ENCODE measurements at places on chromosomes 1 and 21.

- no peak for DNase-seq
These were observed 17.3 kb upstream of the ZNF678 start for GRCh38 chr1:227546059-227546458.

GRCh38 chr1:115365738-115366137 lies 27.7 kb upstream of the NGF start:
- no peak for DNase-seq

GRCh38 chr1:181548497-181548896 lies 65.2 kb downstream of the CACNA1E start:
- no peak for DNase-seq

GRCh38 chr1:243550276-243550675 lies 294.4 kb downstream of the SDCCAG8 start:
- DNase-seq = no peak

DNA sequence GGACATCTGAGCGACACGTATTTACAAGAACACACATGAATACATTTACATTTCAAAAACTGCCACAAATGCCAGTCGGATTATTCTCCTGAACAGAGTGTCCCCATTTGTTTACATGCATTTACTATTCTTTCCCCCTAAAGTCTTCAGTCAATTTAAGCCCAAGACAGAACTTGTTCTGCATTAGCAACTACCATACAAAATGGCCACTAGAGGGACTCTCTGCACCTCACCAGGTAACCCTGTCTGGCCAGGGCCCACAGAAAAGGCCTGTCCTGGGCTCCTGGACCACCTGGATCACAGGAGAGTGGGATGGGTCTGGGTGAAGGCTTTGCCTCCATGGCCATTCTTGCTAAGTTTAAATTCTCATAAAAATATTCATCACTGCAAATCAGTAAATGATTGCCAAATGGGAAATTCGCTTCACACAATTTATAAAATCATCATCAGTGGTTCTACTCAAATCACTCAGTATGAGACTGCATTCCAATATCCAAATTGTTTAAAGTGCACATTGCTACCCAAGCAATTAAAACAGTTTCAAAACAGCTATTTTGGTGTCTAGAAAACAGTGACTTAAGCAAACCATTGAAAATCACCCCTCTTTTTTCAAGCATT lies 12.5 kb upstream of the GUCA2A start:
- DNase-seq = no peak

DNA sequence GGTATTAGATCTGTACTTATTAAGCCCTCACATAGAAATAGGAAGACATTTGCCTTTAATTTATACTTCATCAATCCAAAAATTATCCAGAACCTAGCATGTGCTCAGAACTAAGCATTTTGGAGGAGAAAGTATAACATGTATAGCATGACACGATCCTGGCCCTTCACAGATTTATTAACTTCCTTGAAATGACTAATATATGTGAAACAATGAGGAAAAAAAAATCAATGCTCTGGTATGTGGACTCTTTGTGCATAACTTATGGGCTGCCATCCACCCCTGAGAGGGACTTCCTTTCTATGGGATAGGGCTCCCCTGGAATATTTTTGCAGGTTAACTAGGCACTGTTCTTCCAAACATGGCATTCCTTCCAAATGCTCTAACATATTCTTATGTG lies 36.6 kb downstream of the CCDC185 start:
- no peak for DNase-seq

DNA sequence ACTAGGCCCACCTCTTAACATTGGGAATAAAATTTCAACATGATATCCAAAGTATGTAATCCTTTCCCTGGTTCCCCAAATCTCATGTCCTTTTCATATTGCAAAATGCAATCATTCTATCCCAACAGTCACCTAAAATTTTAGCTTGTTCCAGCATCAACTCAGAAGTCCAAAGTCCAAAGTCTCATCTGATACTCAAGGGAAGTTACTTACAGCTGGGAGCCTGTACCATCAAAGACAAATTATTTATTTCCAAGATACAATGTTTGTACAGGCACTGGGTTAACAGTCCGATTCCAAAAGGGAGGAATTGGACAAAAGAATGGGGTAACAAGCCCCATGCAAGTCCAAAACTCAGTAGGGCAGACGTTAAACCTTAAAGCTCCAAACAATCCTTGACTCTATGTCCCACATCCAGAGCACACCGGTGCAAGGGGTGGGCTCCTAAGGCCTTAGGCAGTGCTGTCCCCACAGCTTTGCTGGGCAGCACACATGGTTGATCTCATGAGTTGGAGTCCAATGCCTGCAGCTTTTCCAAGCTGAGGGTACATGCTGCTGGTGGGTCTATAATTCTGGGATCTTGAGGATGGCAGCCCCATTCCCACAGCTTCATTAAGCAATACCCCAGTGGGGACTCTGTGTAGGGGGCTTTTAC lies 78.8 kb downstream of the DDAH1 start:
- no peak for DNase-seq

GRCh38 chr1:203744075-203744972 lies 20.7 kb upstream of the LAX1 start:
- DNase-seq = no peak

- DNase-seq = no peak
These were observed 3.3 kb downstream of the B3GALT2 start for GRCh38 chr1:193183019-193183627.

GRCh38 chr21:45982092-45982757 lies 655 bp downstream of the COL6A1 start:
- DNase-seq = no peak

- DNase-seq = no peak
These were observed 581 bp downstream of the ETV3 start for GRCh38 chr1:157137408-157138219.

GRCh38 chr1:61085983-61086644 lies 3.8 kb downstream of the NFIA start:
- no peak for DNase-seq

GRCh38 chr1:112954017-112954650 lies 1.9 kb downstream of the SLC16A1 start:
- no peak for DNase-seq

- no peak for DNase-seq
These were observed 19.2 kb downstream of the ITGB2 start for GRCh38 chr21:44901391-44902074.

- no peak for DNase-seq
These were observed 37.4 kb downstream of the AGPAT3 start for GRCh38 chr21:43902441-43902840.

DNA sequence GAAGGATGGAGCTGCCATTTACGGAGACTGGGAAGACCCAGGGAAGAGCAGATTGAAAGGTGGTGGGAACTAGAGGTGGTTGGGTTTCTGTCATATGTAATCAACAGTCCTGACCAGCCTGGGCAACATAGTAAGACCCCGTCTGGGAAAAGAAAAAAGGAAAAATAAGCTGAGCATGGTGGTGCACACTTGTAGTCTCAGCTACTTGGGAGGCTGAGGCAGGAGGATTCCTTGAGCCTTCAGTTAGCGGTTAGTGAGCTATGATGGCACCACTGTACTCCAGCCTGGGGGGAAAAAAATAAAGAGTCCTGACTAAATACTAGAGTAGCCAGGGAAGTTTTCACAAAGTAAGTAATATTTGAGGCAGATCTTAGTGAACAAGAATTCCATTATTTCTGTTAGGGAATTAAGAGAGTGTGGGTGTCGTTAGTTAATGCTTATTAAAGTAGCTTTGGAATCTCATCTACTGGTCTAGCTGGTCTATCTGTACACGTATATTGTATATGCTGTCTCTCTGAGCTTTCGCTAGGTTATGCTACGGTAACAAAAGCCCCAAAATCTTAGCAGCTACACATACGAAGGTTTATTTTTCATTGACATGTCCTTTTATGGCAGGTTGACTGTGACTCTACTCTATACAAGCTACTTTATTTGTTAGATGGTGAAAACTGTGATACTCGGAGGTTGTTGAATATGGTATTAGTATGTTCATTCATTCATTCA lies 4.4 kb downstream of the NBPF1 start:
- DNase-seq = no peak

GRCh38 chr21:35053356-35054096 lies 4.4 kb upstream of the RUNX1 start:
- no peak for DNase-seq

GRCh38 chr21:29504751-29505321 lies 206.1 kb downstream of the BACH1 start:
- DNase-seq = no peak

GRCh38 chr1:225541383-225541782 lies 111.5 kb downstream of the ENAH start:
- DNase-seq = no peak

DNA sequence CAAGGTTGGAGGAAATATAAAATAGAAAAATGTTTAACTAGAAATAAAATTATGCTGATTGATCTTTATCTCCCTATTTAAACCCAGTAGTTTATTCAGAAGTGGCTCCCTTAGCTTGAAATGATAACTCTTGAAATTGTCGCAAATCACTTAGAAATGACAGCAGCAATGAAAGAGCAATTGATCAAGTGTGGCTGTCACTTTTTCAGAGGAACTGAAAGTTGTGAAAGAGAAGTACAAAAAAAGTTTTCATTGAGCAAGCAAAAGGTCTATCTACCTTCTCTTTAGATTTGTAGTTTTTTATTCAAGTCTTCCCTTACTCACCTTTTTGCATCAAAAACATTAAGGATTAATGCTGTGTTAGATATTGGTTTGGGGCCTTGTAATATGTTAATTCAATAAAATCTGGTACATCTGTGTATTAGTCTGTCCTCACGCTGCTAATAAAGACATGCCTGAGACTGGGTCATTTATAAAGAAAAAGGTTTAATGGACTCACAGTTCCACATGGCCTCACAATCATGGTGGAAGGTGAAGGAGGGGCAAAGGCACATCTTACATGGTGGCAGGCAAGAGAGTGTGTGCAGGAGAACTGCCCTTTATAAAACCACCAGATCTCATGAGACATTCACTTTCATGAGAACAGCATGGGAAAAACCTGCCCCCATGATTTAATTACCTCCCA lies 48.3 kb downstream of the LRRC8C start:
- no peak for DNase-seq

- DNase-seq = no peak
These were observed 48.6 kb downstream of the CTH start for GRCh38 chr1:70459496-70460225.

- no peak for DNase-seq
These were observed 31.1 kb downstream of the CD55 start for GRCh38 chr1:207352554-207352953.

- no peak for DNase-seq
These were observed 644.1 kb downstream of the LMO4 start for GRCh38 chr1:87972811-87973210.

GRCh38 chr1:44806704-44807363 lies at the start of gene DYNLT4:
Gene DYNLT4 (minus strand): TSS chr1:44807351. CDS start chr1:44806668, 683 bp downstream.
- no peak for DNase-seq

DNA sequence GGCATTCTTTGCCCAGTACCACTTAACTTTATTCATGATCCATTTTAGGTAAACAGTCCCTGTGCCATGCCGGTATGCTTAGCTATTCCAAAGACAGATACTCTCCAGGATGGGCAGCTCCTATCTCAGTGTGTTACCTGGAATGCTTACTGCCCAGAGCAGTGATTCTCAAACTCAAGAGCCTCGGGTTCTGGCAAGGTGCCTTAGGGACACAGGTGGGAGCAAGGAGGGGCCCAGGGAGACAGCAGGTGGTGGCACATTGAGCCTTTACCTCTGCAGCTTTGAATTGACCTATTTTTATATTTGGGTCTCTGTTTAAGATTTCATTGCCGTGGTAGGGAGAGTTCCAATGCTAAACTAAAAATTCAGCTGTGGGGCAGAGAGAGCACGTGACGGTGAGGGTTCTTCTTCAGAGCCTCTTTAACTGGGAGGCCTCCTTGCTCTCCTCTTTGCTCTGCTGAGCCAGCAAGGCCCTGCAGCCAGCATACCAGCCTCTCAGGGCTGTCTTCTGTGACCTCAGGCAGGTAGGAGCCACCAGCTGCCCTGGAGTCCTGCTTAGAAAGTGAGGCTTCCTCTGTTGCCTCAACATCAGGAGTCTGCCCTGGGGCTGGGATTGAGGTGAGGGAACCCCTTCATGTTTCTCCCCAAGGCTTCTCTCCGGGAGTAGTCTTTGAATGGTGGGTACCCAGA lies 20.2 kb downstream of the PHGDH start:
- no peak for DNase-seq

DNA sequence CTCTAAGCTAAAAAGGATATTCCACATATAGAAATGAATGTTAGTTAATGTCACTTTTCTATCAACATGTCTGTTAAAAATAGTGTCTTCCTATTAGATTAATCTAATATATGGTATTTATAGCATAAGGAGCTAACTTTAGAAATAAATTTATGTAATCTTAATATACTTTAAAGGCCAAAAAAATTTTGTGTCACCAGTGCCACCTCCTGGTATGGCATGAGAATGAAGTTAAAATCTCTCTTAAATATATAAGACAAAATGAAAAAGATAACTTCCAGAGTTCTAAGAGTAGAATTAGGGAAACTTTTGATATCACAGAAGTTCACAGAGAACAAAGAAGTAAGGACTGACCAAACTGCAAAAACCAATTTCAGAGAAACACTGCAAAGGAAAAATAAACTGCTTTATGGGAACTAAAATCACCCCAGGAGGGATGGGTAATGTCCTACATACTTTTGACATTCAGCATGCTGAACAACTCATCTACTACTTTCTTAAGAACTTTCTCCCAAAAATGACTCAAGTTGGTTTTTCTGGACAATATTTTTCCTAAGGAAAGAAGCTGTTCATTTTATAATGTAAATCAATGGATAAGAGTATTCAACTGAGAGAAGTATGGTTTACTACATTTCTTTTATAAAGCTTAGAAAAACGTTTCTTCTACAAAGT lies 82.8 kb downstream of the TRIM33 start:
- DNase-seq = no peak

- no peak for DNase-seq
These were observed 153.6 kb downstream of the PGBD5 start for GRCh38 chr1:230272557-230272956.

GRCh38 chr1:175494011-175494554 lies 249.3 kb downstream of the TNR start:
- no peak for DNase-seq

- DNase-seq = no peak
These were observed 20.1 kb downstream of the KDM1A start for GRCh38 chr1:23039308-23039826.

DNA sequence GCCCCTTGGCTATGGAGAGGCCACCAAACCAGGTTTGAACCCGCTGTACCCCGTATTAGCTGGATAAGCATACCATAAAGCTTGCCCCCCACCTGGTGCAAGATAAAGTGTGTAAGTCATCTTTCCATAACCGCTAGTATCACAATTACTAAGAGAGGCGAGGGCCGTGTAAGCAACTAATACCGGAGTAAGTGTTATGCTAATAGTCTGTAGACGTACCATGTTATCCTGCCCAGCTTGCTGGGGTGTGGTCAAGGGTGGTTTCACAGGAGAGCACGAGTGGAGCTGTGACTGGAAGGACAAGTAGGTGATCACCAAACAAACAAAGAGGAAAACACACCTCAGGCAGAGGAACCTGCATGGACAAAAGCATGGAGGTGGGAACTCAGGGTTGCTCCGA lies 3.6 kb upstream of the TNFRSF1B start:
- no peak for DNase-seq

- DNase-seq = no peak
These were observed 16.2 kb upstream of the DNASE2B start for GRCh38 chr1:84382127-84382526.

DNA sequence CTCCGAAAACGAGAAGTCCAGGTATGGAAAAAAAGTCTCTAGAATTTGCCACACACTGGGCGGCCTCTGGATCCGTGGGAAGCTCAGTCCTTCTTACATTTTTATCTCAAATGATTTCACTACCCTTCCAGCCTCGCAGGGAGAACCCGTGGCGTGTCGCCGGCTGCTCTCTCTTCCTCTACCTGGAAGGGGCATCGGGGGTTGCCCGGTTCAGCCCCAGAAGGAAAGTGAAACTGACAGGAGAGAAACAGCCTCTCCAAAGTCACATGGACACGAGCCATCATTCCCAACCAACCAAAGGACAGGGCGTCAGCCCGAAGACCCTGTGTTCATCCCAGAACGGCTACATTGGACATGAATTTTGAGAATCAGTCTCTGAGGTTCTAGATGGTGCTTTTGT lies 182.5 kb downstream of the ADSS2 start:
- DNase-seq = no peak
